T1000 (cell line): ENCODE measurements at places on chromosomes 12 and 14.
A peak's percentile ranks its signal among the peaks of the same experiment; 100 is the strongest.

- DNase-seq: no peak
Measured at GRCh38 chr14:98592611-98593170, 679.3 kb downstream of the BCL11B start.

DNA sequence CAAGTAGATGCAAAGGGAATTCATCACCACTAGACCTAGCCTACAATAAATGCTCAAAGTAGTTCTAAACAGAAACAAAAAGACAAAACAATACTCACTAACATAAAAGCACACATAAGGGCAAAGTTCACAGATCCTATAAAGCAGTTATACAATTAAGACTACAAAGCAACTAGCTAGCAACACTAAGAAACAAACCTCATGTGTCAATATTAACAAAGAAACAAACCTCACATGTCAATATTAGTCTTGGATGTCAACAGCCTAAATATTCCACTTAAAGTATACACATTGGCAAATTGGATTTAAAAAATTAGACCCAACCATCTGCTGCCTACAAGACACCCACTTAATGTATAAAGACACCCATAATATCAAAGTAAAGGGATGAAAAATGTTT, 152.7 kb downstream of the KCNK10 start:
- no peak for DNase-seq

GRCh38 chr12:10163084-10163483, 8.8 kb downstream of the OLR1 start:
- no peak for DNase-seq

- no peak for DNase-seq
Measured at GRCh38 chr12:1531153-1531653, 63.2 kb downstream of the FBXL14 start.

GRCh38 chr12:130633771-130634170, 82.3 kb downstream of the RIMBP2 start:
- no peak for DNase-seq

GRCh38 chr14:102711946-102712345, 65.3 kb upstream of the TRAF3 start:
- no peak for DNase-seq

- DNase-seq: no peak
Measured at GRCh38 chr12:288687-289086, 26.1 kb upstream of the SLC6A13 start.

GRCh38 chr12:39764944-39765560, 145.4 kb upstream of the ABCD2 start:
- DNase-seq: no peak

DNA sequence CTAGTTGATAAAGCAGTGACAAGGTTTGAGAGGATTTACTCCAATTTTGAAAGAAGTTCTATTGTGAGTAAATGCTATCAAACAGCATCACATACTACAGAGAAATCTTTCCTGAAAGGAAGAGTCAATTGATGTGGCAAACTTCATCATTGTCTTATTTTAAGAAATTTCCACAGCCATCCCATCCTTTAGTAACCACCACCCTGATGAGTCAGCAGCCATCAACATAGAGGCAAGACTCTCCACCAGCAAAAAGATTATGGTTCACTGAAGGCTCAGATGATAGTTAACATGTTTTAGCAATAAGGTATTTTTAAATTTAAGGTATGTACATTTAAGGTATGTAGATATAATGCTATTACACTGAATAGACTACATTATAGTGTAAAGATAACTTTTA, 122.1 kb upstream of the ARHGAP5 start:
- no peak for DNase-seq

GRCh38 chr14:68238551-68238950, 419.0 kb downstream of the RAD51B start:
- DNase-seq: no peak

DNA sequence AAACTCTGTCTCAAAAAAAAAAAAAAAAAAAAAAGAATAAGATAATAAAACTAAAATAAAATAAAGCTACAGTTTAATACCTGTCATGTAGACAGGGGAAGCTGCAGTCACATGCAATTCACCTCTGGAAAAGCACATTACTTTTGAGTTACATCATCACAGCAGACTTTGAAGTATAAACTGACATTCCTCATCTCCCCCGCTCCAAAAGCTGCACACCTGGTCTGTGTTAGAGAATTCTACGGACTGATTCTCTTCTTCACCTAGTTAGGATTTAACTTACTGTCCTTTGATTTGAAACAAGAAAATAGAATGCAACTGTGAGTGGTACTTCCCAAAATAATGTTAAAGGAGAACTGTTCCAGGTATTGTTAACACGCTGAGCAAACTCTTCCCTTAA, 25.1 kb downstream of the SPPL3 start:
- DNase-seq: no peak

DNA sequence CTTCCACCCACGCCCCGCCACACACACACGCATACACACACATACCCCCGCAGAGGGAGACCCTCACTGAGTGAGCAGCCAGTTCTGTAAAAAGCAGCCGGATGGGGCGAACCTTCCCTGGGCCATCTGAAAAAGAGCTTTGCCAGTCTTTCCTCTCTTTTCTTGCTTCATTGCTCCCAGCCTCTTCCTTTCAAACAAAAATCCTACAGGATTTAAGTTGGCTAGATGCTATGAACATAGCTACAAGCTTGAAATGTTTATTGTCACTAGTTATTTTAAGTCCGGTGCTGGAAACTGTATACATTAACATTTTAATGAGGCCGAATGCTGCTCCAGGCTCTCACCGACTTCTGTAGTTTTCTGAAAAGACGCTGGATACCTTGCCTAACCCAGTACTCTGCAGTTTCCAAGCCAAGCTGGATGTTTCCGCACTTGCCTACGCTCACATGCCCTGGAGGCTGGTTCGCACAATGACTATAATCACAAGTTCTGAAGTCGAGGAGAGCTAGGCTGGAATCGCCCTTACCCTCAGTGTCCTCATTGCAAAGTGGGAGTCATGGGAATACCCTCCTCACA, 39.2 kb downstream of the LTBP2 start:
- DNase-seq: no peak

DNA sequence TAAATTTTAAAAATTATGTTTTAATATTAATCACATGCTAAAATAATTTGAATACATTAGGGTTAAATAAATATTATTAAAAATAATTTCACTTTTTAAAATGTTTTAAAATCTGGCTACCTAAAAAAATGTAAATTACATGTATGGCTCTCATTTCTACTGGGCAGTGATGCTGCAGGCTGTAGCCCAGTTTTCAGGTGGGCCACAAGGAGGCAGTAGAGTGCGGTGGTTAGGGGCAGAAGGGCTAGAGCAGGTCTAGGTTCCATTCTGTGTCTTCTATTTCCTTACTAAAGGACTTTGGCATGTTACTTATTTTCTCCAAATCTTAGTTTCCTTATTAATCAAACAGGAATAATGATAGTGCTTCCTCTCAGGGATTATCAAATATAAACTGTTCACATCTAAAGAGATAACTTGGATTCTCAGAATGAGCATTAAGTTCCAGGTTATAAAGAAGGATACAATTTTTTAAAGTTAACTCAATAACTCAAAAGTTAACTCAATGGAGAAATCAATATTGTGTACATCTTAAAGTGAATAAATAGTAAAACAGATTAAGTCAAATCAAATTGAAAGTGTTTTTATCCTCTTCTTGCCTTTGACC, 54.9 kb upstream of the OVCH1 start:
- peak; percentile 51 for DNase-seq

- DNase-seq: no peak
Measured at GRCh38 chr12:95918194-95918993, 24.0 kb downstream of the CCDC38 start.

DNA sequence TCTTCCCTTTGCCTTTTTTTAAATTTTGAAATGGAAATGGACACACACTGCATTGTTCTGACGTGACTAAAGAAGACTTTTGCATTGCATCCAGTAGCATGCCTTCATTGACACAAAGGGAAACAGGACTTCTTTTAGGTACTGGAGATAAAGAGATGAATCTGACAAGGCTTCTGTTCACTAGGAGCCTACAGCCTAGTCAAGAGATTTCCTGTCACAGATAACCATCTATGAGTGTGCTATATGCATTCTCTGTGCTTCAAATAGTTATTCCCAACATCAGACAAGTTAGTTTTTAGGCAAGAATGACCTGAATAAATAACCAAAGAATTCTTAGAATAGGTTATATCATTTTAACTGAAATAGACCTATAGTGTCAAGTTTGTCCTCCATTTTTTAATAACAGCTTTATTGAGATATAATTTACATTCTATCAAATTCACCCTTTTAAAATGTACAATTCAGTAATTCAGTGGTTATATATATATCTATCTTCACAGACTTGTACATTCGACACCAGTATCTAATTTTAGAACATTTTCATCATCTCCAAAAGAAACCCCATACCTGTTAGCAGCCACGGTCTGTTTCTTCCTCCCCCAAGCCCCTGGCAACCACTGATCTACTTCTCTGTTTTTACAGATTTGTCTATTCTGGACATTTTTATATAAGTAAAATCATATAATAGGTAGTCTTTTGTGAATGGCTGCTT, 122.7 kb downstream of the TTLL5 start:
- no peak for DNase-seq

- no peak for DNase-seq
Measured at GRCh38 chr14:101350691-101351090, 210.6 kb upstream of the DIO3 start.

GRCh38 chr12:113678223-113679119, 206.8 kb upstream of the LHX5 start:
- no peak for DNase-seq

- no peak for DNase-seq
Measured at GRCh38 chr12:129619271-129619670, 284.6 kb downstream of the TMEM132D start.

- no peak for DNase-seq
Measured at GRCh38 chr12:57541001-57541400, 6.0 kb downstream of the DCTN2 start.

DNA sequence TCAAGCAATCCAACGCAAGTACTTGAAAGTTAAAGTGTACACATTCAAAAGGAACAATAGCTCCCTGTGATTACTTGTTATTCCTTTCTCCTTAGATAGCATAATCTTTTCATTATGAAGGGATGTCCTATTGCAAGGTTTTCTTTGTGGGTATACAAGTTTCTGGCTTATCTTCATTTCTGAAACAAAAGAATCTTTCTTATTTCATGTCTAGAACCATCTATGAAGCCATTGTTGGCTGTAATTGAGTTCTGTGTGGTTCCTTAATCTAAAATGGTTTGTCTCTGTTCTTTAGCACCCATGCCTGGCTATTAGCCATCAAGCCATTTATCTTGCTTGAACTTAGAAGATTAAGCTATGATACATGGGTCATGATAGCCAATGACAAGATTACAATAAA, 95.0 kb downstream of the VEZT start:
- DNase-seq: no peak

DNA sequence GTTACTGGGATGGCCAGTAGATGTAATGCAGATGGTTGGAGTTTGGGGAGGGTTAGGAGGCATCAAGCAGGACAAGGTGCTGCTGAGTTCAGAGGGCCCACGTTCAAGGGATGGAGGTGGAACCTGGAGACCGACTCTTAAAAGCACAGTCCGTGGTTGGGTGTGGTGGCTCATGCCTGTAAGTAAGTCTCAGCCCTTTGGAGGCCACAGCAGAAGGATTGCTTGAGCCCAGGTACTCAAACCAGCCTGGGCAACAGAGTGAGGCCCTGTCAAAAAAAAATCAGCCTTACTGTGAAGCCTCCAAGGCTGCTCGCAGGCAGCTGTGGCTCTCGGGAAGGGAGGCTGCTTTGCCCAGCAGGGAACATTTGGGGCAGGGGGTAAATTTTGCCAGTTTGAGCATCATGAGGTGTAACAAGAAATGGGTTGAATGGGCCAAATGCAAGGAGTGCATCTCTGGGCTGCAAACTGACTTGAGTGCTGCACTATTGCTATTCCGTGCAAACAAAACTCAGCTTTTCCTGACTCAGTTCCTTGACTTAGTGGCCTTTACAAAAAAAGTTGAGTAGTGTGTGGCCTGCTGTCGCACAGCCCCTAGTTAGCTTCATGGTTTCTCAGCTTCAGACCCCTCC, 55.0 kb downstream of the ANAPC7 start:
- DNase-seq: no peak

GRCh38 chr12:3603576-3603975, 112.6 kb downstream of the PRMT8 start:
- DNase-seq: no peak

DNA sequence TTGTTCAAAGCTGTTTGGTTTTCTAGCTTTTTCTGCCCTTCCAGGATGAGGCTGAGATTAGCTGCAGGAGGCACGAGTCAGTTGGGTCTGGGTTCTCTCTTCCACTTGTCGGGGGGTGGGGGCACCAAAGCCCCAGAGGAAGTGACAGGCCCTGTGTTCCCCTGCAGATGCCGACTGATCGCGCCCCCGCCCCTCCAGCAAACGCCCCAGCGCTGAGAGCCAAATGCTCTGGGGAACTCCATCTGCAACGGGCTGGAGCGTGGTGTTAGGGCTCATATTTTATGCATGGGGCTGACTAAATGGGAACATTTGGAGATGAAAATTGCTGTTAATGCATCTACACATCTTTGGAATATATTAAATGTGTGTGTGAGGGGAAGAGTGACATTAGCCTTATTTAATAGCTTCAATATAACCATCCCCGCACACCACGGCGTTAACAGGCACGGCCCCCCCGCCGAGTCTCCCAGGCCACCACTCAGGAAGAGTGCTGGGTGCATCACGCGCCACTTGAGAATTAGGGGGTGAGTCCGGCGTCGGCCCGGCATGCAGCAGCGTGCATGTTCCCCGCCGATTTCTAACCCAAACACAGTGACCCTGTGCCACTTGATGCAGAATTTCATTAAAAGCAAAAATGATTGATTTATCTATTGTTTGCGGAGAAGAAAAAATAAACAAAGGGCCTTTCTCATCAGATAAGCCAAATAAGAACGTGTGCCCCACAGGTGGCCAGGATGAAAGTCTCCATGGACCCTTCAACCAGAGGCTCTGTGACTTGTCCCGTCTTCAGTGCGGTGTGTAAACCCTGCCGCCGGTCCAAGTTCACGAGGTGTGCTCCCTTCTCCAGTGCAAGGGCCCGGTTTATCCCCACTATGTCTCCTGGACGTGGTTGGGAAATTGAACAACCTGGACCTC, 165.0 kb upstream of the RTL1 start:
- DNase-seq: no peak

GRCh38 chr14:79670811-79671210, 540.5 kb downstream of the DIO2 start:
- DNase-seq: no peak

DNA sequence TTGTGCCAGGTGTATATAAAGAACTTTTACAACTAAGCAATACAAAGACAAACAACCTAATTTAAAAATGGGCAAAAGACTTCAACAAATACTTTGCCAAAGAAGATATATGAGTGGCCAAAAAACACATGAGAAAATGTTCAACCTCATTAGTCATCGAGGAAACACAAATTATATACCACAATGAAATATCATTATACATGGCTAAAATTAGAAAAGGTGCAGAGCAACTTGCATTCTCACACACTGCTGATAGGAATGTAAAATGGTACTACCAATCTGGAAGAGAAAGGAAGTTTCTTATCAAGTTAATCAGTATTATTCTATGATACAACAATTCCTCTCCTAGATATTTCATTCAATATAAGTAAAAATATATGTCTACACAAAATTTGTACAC, 131.6 kb upstream of the FRMD6 start:
- no peak for DNase-seq

- DNase-seq: no peak
Measured at GRCh38 chr12:1630133-1630826, 1.2 kb downstream of the WNT5B start.

- no peak for DNase-seq
Measured at GRCh38 chr12:76117067-76117691, 32.7 kb upstream of the NAP1L1 start.
